DMS53 (cell line): ENCODE measurements at places on chromosomes 11 and 22.

GRCh38 chr11:62881579-62882430, 1.1 kb downstream of the SLC3A2 start:
- DNase-seq, result peak; percentile 98

DNA sequence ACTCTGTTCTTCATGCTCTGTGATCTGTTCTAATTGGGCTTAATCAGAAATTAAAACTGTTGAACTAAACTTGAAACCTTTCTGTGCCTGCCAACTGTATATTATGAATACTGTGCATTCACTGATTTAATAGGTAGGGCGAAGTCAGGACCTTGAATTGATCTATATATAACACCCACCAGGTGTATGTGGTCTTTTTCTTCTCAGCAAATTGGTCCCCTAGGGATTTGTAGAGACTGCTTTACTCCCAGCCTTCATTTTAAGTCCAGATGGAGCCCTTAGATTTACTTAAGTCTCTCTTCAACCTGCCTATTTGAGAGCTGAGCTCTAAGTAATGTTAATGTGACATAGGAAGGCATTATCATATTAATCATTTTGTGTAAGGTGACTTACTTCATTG, 257.5 kb downstream of the TMEM135 start:
- DNase-seq, result no peak

DNA sequence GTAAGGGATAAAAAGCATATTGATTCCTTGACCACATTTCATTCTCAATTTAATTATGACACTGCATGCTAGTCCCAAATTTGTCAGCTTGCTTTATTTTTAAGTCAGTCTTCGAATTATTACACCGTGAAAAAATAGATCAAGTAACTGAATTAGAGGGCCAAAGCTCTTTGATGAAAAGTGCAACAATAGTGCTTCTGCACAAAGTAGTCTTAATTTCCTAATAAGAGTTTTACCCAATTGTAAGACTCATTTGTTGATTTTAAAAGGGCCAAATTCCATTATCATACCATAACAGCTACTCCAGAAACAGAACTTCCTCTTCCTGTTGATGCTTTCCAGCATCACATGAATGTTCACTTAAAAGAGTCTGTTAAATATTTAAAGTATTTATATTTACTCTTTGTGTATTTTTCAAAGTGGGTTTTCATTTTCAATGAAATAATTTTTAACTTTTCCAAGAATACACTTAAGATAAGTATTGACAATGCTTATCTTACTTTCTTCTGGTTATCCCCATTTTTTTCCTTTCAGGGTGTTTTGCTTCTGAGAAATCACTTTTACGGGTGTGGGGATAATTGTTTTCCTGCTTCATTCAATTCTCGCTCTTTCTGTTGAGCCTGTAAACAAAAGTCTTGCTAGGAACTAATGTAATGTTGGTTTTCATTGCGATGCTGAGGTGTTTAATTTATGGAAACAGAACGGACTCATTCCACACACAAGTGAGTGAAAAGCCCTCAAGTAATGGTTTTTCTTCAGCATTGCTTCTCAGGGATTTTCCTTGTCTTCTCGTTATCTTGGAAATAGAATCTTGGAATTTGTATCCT, 2.1 kb downstream of the ARHGEF12 start:
- DNase-seq, result no peak

- DNase-seq, result peak; percentile 83
Observed at GRCh38 chr11:123587044-123587443, 67.4 kb downstream of the SCN3B start.

DNA sequence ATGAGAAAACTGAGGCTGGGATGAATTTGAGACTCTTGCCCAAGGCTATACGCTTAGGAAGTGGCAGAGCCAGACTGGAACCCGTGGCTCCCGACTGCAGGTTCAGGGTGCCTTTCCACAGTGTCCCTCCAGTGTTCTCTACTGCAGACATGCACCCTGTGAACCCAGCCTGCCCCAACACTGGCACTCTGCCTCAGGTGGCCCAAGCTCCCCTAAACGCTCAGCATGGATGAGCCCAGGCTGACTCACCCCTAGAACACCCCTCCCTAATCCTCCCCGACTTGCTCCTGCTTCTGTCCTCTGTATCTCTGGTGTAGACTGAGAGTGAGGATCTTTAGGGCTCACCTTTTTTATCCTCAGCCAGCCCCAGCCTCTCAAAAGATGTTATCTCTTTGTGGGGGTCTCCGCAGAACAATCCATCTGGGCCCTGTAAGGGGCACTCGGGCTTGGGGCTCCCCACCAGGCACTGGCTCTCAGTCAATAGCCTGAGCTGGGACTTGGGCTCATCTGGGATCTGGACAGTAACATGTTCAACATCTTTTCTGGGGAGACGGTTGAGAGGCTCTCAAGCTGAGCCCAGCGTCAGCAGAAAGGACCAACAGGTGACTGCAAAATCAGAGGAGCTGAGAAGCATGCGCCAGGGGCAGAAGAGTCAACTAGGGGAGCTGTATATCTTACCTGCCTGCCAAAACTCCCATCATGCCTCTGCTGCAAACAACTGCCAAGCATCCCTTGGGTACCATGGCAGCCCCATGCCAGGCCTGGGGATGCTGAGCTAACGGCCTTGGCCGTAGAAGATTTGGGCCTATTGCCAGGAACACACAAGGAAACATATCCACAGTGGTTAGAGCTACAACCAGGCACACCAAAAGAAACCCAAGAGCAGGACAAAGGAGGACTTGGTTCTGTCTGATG, 176.2 kb downstream of the BUD13 start:
- no peak for DNase-seq

DNA sequence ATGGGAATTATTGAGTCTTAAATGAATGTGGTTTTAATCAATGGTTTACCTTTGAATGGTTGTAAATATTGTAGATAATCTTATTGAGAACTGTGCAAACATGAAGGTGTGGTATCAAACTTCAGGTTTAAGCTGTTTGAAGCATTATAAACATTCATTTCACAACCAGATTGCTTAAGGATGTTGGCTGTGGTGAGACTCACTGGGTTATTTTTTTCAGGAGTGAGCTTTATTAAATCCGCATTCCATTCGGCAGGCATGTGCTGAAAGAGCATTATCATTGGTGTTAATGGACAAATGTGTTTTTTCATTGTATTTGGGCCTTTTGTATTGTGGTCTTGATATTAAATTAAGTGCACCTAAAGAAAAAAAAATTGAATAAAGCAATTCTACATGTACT, 9.7 kb downstream of the MMP3 start:
- DNase-seq, result no peak

- DNase-seq, result no peak
Observed at GRCh38 chr22:39352306-39352891, 2.6 kb downstream of the SYNGR1 start.

DNA sequence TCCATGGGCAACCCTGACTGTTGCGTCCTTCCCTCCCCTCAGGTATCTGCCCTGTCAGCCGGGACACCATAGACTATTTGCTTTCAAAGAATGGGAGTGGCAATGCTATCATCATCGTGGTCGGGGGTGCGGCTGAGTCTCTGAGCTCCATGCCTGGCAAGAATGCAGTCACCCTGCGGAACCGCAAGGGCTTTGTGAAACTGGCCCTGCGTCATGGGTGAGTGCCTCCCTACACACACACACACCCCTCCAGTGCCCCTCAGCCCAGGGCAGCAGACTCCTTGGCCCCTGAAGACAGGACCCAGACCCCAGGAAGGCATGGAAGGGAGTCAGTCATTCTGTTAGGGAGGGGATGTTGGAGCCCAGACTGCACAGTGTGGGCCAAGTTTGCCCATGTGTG, 17.9 kb upstream of the UVRAG start:
- DNase-seq, result no peak

DNA sequence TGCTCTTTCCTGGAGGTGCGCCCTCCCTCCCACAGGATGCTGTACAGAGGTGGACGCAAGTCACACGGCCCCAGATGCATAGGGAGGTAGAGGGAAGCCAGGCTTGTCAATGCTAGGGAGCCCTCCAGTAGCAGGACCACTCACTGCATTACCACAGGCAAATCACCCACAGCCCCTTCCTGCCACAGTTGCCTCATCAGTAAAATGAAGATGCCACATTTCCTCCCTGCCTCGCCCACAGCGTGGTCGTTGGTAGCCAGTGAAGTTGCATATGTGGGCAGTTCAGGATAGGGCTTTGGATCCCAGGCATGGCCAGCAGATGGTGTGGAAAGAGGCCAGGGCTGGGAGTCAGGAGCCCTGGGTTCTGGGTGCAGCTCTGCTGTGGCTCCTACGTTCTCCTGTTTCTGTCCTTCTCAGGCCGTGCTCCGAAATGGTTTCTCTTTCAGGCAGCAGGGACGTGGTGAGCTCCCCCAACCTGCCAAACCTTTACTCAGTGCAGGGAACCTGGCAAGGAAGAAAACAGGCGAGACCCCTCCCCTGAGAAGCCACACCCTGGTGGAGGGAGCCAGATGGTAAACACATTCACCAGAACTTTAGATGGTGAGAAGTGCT, 22.6 kb downstream of the DAGLA start:
- no peak for DNase-seq

GRCh38 chr11:73323464-73323863, 15.4 kb downstream of the ARHGEF17 start:
- no peak for DNase-seq

DNA sequence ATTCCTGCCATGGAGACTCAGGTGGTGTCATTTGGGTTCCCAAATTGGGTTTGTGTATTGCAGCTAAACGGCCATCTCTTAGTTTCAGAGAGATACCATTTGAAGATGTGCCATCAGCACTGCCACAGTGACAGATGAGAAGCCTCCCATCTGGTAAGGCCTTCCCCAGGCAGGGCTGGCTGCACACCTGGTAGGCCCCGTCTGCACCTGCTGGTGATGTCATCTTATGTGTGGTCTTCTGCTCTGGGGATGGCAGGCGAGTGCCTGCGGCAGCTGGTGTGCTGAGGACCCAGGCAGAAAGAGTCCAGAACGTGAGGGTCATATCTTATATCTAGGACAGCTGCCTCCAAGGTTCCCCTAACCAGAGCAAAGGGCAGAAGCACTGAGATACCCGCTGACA, 100.6 kb downstream of the CSNK2A3 start:
- DNase-seq, result peak; percentile 98

- DNase-seq, result no peak
Observed at GRCh38 chr11:70739811-70740487, 341.6 kb downstream of the CTTN start.
